Lung (tissue), 17 donors: ENCODE measurements at places on chromosomes 1 and 21.

DNA sequence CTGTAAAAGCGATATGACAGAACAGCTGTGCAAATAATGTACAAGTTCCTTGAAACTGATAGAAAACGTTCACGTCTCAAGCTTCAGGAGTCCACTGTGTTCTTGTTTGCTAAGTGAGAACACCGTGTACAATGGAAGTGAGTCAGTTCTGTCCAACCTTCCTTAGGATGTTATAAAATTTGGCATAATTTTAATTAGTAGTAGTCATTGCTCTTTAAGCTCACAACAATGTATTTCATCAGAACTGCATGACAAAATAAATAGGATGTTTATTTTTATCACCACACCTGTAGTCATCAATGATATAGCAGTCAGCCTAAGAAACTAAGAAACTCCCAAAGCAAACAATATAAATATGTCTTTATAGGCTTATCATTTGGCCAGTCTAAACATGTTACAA lies 53.0 kb downstream of the RGS2 start:
- H3K4me1 ChIP-seq: no peaks in the 10 kb centered on the region
- no peaks in the 10 kb centered on the region for H3K27me3 ChIP-seq
- DNase-seq: no peak

DNA sequence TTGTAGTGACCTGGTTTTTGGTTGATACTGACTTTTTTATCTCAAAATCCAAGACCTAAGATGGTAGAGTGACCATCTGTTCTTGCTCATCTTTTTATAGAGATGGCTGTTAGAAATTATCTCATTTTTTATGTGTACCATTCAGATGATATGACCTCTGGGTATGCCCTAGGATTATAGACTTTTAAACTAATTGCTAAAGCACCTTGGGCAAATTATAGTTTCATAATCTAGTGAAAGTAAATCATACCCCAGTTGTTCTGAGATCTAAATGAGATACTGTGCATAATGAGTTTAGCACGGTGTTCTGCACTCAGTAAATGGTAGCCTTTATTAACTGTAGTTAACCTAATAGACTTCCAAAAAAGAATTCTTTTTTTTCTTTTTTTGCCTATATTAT lies 182.6 kb upstream of the L1TD1 start:
- H3K27me3 ChIP-seq: no peaks in the 10 kb centered on the region
- no peak overlapping the region for H3K27ac ChIP-seq
- DNase-seq: no peak
- peaks cover 2% of the 10 kb centered on the region for H3K36me3 ChIP-seq

GRCh38 chr1:7219031-7219430 lies 433.8 kb downstream of the CAMTA1 start:
- H3K36me3 ChIP-seq: no peaks in the 10 kb centered on the region
- H3K27ac ChIP-seq: no peak overlapping the region
- H3K4me3 ChIP-seq: no peak overlapping the region
- no peak for DNase-seq

DNA sequence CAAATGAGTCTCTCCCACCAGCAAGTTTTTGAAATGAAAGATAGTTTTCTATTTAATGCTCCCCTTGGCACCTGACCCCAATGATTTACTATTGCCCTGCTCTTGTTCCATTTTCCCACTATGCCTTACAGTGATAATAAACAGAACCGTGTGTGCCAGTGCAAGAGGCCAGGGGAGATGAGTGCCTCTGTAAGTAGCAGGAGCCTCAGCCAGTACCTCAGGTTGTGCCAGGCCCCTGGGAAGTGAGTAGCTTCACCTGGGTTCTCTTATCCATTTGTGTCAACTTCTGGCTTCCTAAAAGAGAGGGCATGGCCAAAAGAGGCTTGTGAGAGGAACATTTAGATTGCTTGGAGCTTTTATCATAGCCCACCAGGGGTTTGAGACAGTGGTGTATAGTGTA lies 3.4 kb upstream of the ROR1 start:
- DNase-seq: no peak
- peaks cover 6% of the 10 kb centered on the region for H3K4me1 ChIP-seq
- H3K36me3 ChIP-seq: no peaks in the 10 kb centered on the region
- H3K27ac ChIP-seq: no peak overlapping the region
- H3K4me3 ChIP-seq: no peak overlapping the region

DNA sequence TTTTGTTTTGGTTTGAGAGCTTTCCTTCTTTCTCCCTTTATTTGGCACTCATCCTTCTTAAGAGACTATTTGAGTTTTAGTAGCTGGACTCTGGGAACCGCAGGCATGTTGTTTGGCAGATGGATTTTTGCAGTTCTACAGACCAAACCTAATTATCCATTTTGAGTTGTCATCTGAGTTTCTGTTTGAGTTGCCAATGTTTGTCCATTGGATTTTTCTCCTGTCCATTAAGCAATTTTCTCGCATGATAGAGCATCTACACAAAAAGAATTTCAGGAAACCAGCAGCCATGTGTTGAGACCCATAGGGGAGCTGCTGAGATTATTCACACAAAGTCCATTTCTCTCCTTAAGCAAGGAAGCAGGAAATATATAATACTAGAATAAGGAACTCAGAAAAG lies 17.2 kb upstream of the CXADR start:
- no peaks in the 10 kb centered on the region for H3K4me1 ChIP-seq
- no peaks in the 10 kb centered on the region for H3K27me3 ChIP-seq
- DNase-seq: no peak
- no peak overlapping the region for H3K4me3 ChIP-seq

DNA sequence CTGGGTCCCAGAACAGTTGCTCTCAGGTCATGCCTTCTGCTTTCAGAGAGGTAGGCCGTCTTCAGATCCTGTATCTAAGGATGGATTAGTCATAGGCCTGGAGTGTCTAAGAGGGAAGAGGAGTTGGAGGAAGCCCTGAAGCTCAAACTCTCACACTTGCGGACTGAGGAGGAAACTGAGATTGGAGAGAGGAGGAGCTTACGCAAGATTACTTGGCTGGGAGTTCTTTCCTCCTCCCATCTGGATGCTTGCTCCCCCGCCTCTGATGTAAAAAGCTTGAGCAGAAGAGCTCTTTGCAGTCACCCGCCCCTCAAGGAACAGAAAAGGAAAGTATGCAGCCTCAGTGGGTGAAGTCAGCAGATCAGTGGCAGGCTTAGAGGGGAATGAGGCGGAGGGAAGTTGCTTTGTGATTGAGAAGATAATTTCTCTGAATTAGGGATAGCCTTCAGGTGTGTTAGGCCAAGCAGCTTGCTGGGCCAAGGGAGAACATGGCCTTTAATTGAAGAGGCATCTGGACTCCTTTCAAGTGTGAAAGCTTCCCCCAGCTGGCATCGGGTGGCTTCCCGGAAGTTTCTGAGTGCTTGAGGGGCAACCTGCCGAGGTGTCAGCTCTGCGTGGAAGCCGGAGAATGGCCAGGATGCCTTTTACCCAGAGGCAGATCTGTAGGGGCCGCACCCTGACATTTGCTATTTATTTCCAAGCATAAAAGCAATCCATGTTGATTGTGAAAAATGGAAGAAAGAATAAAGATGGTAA lies 6.6 kb downstream of the ADORA1 start:
- no peaks in the 10 kb centered on the region for H3K27me3 ChIP-seq
- no peak overlapping the region for H3K4me3 ChIP-seq
- no peaks in the 10 kb centered on the region for H3K36me3 ChIP-seq
- peaks cover 2% of the 10 kb centered on the region for H3K4me1 ChIP-seq
- no peak for DNase-seq

GRCh38 chr21:45577801-45578175 lies 35.5 kb upstream of the SLC19A1 start:
- H3K27ac ChIP-seq: no peak overlapping the region
- no peaks in the 10 kb centered on the region for H3K27me3 ChIP-seq
- H3K36me3 ChIP-seq: no peaks in the 10 kb centered on the region
- no peak for DNase-seq
- H3K4me1 ChIP-seq: peaks cover 2% of the 10 kb centered on the region

- no peaks in the 10 kb centered on the region for H3K27me3 ChIP-seq
- H3K36me3 ChIP-seq: peaks cover 1% of the 10 kb centered on the region
- peaks cover 25% of the 10 kb centered on the region for H3K4me1 ChIP-seq
Measured at GRCh38 chr1:201313086-201313485, 29.8 kb downstream of the PKP1 start.

DNA sequence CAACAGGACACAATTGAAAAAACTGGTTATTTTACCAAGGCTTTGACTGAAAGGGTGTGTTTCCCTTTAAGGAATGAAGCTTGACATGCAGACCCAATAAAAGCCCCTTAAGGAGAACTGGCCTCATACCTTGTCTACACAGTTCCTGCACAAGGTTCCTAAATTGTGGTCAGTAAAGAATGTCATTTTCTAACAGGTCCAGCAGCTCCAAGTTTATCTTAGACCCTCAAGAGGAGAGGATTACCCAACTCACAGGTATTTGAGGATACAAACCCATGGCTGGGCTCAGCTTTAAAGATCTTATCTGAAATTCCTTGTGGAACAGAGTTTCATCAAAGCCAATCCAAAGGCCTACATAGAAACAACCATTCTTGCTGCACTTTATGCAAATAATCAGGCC lies 31.4 kb upstream of the CBR3 start:
- peaks cover 3% of the 10 kb centered on the region for H3K4me1 ChIP-seq
- DNase-seq: no peak
- H3K27ac ChIP-seq: no peak overlapping the region
- no peaks in the 10 kb centered on the region for H3K36me3 ChIP-seq
- H3K4me3 ChIP-seq: no peak overlapping the region

DNA sequence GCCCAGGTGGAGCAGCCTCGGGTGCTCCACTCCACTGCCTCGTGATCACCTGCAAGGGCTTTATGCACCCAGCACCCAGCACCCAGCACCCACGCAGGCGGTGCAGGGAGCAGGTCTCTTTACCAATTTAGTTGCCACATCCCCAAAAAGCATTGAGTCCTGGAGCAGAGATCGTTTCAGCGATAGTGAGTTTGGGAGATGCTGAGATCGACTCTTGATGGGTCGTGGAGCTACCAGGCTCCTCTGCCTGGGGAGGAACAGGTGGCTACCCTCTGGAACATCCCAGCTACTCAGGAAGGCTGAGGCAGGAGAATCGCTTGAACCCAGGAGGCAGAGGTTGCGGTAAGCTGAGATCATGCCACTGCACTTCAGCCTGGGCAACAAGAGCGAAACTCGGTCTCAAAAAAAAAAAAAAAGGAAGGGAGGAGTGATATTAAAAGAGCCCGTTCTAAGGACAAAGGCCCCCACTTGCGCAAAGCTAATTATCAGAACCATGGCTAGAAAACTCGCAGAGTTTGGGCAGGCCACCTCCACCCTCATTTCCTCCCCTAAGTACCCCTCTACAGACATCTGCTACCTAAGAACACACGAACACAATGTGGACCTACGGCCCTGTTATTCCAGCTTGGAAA lies 106.5 kb upstream of the SLC45A1 start:
- H3K27me3 ChIP-seq: no peaks in the 10 kb centered on the region

DNA sequence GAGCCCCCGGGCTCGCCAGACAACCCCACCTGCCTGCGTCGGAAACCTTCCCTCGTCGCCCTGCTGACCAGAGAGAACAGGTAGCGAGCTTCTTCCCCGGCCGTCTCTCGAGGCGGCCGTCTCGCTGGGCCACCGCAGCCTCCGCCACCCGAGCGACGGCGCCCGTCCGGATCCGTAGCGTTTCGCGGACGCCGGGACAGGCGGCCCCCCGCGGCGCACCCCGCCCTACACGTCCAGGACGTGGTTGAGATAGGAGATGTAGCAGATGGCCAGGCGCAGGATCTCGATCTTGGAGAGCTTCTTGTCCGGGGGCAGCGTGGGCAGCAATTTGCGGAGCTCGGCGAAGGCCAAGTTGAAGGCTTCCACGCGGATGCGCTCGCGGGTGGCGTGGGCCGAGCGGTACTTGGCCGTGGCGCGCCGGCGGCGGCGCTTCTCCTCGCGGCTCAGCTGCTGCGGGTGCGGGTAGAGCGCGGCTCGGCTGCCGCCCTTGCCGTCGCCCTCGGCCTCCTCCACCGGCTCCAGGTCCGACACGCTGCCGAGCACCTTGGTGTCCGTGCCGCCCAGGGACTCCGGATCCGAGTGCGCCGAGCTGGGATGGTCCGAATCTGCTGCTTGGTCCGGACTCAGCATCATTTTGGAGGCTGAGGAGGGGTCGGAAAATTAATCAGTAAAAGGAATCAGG lies 3.0 kb downstream of the NHLH2 start:
- no peak overlapping the region for H3K4me3 ChIP-seq
- H3K27me3 ChIP-seq: peaks cover 73% of the 10 kb centered on the region
- H3K27ac ChIP-seq: no peak overlapping the region
- peak; percentile 12 for DNase-seq
- peaks cover 22% of the 10 kb centered on the region for H3K4me1 ChIP-seq

DNA sequence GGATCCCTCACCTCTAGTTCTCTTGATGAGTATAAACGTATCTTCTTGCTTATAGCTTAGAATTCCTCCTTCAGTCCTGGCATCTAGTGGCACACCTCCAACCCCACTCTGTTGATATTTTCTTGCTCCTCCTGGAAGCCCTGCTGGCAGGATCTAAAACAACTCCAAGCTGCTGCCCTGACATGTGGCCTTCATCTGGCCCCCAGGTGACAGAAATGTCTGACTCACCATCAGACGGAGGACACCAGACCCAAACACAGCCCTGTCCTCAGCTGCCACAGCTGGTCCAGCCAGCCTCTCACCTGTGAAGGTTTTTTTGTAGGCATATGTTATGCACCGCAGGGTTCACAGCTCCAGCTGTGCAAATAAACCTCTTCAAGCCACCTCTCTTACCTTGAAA lies 53.4 kb downstream of the KRTAP19-8 start:
- H3K4me3 ChIP-seq: no peak overlapping the region
- H3K36me3 ChIP-seq: no peaks in the 10 kb centered on the region
- no peaks in the 10 kb centered on the region for H3K4me1 ChIP-seq
- no peaks in the 10 kb centered on the region for H3K27me3 ChIP-seq
- no peak for DNase-seq

DNA sequence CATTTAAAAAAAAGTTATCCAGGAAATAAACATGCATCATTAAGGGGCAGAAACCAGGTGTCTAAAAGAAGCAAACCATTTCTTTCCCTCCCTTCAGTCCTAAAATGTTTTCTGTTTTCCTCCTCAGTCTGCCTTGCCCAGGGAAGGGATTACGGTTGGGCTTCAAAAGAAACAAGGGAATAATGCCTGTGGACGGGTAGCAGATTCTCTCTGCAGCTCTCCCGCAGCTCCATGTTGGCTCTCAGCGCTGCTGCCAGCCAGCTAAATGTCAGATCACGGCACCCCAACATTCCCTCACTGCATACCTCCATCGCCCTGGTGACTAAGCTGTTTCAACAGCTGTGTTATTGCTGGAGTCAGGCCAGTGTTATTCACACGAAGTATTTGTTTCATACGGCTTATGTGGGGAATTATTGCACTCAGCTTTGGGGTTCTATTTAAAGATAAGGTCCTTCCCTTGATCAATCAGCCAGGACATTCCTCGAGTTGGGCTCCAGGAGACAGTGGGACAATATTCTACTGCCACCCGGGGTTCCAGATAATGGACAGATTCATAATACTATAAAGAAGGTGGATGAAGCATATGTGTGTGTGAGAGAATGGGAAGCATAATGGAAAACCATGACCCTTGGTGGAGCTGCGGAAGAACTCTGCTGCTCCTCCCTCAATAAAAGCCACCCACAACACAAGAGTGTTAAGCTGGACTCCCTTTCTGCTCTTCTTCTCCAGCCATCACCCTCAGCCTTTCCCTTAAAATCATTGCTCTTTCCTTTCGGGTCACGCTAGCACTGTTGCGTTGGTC lies 58.2 kb downstream of the WLS start:
- H3K4me1 ChIP-seq: peaks cover 19% of the 10 kb centered on the region
- H3K27me3 ChIP-seq: no peaks in the 10 kb centered on the region
- H3K4me3 ChIP-seq: no peak overlapping the region
- DNase-seq: peak; percentile 93
